ENCODE measurements at places on chromosomes 3 and 15.

DNA sequence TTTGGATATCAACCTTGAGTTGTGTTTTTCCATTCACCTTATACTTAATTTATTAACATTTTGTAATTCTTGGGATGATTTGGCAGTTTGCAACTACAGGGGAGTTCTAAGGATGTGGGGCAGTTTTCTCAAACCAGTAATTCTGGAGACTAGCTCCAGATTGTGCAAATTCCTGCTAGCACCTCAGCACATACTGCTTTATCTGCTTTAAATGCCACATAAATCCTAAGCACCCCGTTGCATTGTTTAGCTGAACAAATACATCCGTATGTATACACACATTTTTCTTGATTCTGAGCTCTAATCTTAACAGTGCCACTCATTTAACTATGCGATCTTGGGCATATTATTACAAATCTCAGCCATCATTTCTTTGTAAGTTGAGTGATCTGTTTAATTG, 16.9 kb upstream of the UTS2B start:
- DNase-seq = no peak

DNA sequence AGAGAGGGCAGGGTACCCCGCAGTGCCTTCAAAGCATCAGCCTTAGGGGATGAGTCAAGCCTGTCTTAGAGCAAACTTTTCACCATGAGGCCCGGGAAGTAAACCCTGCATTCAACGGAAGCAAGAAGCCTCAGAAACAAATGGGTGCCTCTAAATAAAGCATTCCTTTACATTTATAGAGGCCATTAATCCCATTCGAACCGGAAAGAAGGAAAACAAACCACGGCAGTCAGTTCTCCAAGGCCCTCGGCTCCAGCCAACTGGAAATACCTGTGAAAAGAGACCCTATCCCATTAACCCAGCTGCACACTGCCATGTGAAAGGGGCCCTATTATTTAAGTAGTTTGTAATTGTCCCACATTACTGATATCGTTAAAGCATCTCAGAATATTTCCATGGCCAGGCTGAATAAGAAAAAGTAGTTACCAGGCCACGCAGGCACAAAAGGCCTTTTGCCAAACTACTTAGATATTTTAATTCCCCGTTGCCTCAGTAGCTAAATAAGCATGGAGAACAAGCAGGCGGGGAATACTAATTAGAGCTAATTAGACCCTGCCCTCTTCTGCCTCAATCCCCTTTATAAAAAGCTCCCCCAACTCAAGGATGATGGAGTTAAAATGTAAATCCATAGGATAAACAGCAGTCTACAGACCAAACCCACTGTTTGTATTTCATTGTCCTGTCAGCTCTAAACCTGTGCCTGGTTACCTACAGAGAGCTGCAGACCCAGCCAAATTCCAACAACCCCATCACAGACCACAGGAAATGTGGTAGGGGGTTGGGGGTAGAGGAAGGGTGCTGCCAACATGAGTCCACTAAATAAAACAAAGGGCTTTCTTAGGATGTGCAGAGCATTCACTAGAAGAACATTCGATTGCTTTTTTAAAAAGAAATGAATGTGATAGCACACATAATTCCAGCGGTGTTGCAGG, 4.1 kb downstream of the ITGB5 start:
- no peak for DNase-seq

DNA sequence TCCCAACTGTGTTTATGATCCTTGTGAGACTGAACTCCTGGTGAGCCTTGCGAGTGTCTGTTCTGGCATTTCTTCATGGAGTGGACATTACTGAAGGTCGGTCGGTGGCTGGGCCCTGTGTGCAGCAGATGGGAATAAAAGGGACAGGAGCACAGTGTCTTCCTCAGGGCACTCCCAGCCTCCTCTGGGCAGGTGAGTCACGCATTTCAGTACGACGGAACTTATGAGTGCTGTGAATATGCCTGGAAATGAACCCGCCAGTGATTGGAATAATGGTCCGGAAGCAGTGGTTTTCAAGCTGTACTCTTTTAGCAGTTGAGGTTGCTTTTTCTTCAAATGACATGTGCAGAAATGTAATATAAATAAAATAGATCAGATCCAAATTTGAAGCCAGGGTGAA, 55.1 kb downstream of the LARS2 start:
- DNase-seq = no peak

DNA sequence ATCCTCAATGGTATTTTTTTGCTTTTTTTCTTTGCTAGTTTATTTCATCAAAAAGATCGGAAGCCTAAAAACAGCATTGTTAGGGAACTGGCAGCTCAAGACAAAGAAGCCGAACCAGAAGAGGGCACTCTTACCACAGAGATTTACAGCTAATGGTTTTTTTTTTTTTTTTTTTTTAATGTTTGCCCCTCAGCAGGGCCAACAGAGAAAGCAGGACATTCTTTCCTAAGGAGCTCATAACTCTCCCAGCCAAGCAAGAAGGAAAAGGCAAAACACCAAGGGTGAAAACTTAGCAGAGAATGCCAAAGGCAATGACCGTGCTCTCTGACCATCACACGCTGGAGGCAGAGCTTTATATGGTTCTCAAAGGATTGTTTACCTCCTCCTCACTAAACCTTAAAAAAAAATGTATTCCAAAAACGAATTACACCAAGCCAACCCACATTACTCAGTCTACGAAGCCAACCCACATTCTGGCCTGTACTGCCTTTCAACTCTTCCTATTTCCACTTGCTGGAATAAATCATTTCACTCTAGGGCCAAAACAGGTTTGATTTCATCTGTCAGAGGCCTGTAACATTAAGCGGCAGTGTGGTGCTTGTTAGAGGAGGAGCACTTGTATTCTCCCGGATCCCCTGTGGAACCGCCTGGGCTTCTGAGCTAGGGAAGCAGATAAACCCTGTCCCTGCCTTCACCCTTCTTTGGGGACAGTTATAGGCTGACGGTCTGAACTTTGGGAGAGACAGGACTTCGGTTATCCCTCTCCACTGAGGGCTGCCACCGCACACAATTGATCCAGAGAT, 35.6 kb upstream of the GYG1 start:
- DNase-seq = no peak

GRCh38 chr15:48046813-48047438, 73.9 kb upstream of the SLC24A5 start:
- DNase-seq = no peak

GRCh38 chr3:117728226-117728625, 1018.6 kb downstream of the TUSC7 start:
- no peak for DNase-seq

- no peak for DNase-seq
Measured at GRCh38 chr3:162507397-162507796, 1010.8 kb downstream of the OTOL1 start.

GRCh38 chr3:11607816-11608215, 35.9 kb downstream of the VGLL4 start:
- DNase-seq = no peak

- no peak for DNase-seq
Measured at GRCh38 chr3:126472277-126473006, 3.2 kb downstream of the ZXDC start.

DNA sequence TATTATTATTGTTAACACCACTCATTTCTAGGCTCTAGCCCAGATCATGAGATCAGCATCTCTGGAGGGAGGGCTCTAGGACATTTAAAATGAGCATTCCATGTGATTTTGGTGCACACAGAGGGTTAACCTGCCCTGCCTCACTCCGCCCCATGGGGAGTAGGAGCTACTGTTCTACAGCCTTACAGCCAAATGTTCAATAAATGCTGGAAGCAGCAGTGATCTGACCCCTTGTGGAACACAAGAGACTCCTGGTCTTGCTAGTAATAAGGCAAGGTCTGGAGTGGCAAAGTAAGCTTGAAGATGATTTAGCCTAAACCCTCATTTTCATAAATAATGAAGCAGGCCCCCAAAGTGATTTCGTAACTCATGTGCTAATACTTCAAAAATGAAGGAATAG, 166.4 kb upstream of the EOMES start:
- no peak for DNase-seq

GRCh38 chr3:109985943-109986555, 648.7 kb upstream of the DPPA4 start:
- DNase-seq = no peak

GRCh38 chr3:98602078-98602678, 8.8 kb upstream of the CPOX start:
- DNase-seq = no peak

DNA sequence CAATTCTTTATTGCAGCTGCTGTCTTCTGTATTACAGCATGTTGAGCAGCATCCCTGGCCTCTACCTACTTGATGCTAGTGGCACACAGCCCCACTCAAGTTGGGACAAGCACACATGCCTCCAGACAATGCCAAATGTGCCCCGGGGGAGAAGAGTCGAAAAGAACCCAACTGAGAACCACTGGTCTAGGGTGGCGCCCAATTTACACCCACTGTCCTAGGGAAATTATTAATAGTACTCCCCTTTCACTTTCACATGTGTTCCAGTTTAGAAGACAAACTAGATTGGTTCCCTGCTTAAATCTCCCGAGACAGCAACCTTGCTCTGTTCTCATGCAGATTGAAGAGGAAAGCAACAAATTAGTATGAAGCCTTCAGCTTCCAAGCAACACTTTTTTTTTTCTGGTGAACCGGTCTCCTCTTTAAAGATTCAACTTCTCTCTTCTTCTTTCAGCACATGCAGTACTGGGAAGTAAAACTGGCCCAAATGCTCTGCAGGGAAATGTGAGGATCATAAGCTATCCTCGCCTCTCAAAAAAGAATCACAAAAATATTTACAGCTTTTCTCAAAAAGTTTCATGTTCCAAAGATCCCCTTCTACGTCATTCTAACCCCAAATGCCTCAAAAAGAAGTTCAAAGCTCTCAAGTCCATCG, 823.9 kb upstream of the CFAP20DC start:
- no peak for DNase-seq

GRCh38 chr3:51940648-51941462, 849 bp downstream of the RRP9 start:
- DNase-seq = no peak
